IPS-NIHi11 (cell line): ENCODE measurements at places on chromosomes 16 and 17.

DNA sequence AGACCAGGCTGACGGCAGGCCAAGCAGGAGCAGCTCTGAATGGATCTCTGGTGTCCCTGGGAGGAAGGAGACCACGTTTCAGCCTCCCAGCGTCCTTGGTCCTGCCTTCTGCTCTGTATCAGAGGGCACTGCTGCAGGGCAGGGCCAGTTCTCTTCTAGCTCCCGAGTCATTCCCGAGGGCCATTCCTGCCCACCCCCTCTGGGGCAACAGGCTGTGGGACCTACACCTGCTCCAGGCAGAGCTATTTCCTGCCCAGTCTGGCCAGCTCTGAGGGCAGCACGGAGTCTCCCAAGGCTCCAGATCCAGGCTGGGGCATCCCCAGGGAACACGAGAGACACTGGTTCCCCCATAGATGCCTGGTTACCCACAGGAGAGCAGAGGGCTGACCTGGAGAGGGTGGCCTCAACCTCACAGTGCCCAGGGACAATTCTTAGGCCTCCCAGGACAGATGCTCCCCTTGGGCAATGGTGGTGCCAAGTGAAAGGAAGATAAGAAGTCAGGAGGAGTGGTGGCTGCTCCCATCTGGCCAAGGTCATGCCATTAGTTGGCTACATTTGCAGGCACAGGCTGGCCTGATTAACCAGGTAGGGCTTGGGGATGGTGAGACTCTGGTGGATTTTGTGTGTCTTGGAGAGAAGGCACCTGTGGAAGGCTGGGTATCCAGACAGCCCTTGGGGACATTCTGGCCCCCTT lies 2.0 kb downstream of the WFIKKN2 start:
- DNase-seq, result no peak

DNA sequence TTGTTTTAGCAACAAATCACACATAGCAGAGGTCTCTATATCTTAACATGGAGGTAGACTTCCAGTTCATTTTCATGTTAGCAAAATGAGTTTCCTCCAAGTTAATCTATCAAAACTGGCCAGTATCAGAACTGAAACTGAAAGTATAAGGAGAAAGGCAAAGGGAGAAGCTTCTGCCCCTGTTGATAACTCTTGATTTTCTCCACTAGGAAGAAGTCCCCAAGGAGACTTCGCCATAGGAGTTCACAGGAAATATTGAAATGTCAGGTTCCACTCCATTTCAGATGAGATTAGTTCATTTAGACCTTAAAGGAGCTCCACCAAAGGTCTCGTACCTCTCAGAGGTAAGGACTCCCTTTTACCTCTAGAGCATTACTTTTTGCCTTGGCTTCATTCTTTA lies 1.2 kb upstream of the OGFOD3 start:
- no peak for DNase-seq

DNA sequence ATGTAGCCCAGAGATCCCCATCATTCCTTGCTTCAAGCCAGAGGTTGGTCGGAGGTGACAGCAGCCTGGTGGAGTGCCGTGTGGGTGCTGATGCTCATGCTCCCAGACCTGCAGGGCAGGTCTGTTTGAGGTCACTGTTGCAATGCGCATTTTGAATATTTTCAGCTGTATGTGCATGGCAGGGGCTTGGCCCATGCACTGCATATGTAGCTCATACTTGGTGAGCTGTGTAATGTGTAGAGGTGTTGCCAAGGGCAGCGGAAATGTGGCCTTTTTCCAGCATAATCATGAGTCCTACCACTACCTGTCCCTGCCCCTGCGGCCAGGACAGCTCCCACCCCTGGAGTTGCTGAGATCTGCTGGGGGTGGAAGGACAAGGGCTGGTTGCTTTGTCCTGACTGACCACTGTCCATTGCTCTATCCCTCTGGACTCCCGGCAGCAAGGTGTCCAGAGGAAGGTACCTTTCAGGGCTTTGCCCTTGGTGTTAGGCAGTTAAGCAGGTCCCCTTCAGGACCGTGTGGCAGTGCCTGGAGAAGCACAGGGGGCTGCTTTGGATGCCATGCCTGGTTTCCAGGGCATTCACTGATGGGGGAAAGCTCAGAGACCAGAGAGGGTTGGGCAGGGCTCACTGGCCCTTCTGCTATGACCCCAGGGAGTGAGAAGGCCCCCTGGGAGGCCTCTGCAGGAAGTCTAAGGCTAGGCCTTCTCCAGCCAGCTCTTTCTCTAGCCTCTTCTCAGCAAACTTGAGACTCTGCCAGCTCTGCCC lies 215.2 kb downstream of the NTN1 start:
- DNase-seq, result no peak

- DNase-seq, result no peak
Observed at GRCh38 chr16:55559233-55559632, 7.3 kb upstream of the CAPNS2 start.

DNA sequence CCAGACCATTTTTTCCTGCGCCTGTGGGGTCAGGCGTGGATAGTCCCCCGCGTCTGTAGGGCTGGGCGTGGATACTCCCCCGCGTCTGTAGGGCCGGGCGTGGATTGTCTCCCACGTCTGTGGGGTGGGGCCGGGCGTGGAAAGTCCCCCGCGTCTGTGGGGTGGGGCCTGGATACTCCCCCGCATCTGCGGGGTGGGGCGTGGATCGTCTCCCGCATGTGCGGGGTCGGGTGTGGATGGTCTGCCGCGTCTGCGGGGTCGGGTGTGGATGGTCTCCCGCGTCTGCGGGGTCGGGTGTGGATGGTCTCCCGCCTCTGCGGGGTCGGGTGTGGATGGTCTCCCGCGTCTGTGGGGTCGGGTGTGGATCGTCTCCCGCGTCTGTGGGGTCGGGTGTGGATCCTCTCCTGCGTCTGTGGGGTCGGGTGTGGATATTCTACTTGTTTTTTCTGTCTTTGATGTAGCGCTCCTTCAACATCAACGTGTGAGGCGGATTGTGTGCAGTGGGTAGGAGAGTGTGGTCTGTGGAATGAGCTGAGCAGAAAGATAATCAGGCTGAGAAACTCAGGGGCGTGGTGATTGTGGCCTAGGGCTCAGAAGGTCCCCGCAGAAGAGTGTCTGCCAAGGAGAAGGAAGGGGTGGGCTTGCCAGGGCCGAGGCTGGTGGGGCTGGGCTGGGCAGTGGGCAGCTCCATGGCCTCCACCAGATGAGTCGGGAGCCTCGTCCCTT lies 3.2 kb downstream of the GNPTG start:
- DNase-seq, result no peak

DNA sequence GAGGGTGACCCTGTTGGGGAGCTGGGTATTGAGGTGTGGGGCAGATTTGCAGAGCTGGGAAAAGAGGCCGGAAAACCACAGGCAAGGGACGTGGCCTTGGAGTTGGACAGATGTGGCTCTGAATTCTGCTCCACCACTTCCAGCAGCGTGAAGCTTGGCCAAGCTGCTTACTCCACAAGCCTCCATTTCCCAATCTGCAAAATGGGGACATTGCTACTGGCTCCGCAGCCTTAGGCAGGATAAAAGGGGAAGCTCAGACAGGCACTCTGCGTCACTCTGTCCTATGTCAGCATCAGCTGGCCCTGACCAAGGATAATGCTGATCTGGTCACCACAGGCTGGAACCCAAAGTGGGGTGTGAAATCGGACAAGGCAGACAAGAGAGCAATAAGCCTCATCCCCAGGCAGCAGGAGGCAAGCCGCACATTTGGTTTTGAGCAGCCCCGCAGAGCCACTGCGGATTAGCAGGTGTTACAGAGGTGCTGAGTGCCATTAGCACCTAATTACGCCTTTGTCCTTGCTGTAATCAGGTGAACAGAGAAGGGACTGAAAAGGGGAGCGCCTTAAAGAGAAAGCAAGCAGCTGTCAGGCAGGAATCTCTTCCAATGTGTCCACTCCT lies 54.8 kb downstream of the SDK2 start:
- no peak for DNase-seq

- no peak for DNase-seq
Observed at GRCh38 chr17:77657839-77658238, 300.7 kb upstream of the TNRC6C start.

DNA sequence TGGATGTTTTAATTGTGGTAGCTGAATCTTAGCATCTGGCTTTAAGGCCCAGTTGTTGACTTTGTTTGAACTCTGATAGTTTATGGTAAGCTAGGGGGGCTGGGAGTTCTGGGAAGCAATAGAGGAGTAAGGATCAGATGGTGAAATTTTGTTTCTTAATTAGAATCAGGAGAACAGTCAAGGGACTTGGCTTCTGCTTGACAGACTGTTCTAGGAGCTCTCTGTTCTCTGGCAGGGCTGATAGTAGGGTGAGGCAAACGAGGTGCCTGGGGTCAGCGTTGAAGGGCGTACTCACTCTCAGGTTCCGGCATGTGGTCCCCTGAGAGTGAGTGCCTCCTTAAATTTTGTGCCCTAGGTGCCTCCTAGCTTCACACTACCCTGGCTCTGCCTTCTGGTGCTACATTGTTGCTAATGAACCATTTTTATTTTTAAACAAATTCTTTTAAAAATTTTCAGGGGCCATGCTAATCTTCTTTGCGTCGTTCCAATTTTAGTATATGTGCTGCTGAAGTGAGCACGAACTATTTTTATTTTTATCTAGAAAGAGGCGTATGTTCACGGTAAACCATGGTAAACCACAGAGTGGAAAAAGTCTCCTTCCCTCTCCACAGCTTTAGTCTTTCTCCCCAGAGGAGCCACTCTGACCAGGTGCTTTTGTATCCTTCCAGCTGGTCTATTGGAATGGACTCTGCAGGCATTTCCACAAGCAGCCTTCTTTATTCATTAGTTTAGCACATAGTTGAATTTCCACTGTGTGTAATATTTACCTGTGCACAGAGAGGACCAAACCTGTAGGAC lies 19.7 kb downstream of the SLC7A6 start:
- DNase-seq, result no peak

- no peak for DNase-seq
Observed at GRCh38 chr16:49439050-49439449, 65.4 kb downstream of the C16orf78 start.

- DNase-seq, result peak; percentile 42
Observed at GRCh38 chr16:31138621-31139578, 3.4 kb upstream of the PRSS8 start.

DNA sequence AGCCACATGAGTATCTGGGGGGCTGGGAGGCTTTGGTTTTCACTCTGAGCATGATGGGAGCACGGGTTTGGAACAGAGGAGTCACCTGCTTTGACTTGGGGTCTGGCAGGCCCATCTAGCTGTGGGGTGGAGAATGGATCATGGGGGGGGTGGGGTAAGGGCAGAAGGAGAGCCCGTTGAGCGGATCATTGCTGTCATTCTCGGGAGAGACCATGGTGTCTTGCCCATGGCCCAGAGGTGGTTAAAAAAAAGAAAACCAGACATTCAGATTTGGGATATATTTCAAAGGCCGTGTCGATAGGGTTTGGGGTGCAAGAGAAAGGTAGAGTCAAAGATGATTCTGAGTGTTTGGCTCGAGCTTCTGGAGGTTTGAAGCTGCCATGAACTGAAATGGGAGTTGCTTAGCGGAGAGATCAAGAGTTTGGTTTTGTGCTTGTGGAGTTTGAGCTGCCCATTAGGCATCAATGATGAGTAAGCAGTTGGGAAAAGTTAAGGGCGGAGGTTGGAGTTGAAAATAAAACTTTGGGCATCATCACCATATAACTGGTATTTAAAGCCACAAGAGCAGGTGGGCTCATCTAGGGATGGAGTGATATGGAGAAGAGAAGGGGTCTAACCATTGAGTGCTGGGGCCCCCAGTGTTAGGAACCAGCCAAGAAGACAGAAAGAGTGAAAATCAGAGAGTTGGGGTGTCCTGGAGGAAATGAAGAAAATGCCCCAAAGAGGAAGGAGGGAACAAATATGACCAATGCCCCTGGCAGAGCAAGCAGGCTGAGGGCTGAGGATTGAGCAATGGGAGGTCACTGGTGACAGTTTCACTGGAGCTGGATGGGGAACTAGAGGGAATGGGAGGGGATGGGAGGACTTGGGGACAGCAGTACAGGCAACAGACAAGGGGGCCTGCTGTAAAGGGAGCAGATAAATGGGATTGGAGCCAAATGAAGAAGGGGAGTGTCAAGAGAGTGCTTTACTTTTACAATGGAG lies 1.9 kb downstream of the NOD2 start:
- no peak for DNase-seq
